ENCODE measurements at places on chromosomes 6 and 20.

- DNase-seq = no peak
Observed at GRCh38 chr6:6466967-6467761, 121.4 kb upstream of the LY86 start.

DNA sequence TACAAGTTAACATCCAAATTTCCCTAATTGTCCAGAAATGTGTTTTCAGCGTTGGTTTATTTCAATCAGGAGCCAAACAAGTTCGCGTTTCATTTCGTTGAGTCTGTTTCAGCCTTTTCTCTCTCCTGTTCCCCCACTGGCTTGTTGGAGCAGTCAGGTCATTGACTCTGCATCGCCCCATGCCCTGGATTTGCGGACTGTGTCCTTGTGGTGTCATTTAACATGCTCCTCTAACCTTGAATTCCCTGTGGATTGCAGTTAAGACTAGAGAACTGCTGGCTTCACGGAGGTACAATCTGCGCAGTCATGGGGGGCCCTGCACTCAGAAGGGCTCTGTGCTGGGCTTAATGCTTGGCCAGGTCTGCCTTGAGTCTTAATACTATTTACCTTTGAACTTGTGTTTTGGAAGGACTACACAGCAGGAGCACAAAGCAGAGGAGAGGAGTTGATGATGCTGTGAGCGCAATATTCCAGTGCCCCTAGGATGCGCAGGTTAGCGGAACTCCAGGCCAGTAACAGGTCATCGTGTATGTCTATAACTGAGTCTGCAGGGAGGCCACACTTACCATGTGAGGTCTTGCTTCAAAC, 5.5 kb upstream of the TBC1D32 start:
- DNase-seq = no peak

DNA sequence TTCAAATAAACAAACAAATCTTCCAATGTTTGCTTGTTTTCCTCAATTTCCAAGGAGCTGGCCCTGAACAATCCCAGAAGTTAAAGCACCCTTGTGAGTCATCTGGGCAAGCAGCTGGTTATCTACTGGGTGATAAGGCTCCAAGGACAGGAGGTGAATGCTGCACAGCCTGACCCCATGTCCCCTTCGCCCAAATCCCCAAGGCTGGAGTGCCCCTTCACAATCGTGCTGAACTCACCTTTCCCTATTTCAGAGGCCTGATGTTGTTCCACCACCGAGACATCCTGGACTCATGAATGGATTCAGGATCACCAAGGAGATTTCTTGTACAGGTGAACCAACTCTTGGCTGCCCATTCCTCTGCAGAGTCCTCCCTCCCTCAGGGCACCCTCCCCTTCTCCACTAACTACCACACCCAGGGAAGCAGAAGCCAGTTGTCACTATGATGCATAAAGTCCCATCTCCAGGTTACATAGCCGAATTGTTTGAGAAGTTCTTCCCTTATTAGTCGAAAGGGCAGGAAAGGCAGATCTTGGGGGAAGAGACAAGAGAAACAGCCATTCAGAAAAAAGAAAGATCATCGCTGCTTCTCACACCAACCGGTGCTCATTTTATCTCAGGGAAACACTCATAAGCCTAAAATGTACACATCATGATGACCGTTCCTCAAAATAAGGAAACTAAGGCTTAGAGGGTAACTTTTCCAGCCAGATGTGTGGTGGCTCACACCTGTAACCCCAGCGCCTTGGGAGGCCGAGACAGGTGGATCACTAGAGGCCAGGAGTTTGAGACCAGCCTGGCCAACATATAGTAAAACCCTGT, 138.8 kb upstream of the RREB1 start:
- DNase-seq = no peak

DNA sequence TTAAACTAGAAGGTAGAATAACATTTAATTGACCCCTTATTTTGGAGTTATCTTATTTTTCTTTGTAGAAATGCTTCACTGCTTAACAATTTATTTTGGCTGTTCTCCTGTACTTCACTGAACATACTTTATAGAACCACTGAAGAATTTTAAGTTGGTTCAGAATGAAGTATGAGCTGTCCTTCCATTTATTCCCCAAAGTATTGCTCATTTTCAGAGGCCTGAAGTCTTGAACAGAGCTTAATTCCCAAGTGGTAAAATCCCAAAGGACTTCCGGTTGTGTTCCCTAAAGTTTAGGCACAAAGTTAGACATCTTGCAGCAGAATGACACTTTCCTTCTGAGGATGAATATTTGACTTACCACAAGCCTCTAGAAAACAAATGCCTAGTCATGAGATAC, 233.3 kb downstream of the TINAG start:
- DNase-seq = no peak

DNA sequence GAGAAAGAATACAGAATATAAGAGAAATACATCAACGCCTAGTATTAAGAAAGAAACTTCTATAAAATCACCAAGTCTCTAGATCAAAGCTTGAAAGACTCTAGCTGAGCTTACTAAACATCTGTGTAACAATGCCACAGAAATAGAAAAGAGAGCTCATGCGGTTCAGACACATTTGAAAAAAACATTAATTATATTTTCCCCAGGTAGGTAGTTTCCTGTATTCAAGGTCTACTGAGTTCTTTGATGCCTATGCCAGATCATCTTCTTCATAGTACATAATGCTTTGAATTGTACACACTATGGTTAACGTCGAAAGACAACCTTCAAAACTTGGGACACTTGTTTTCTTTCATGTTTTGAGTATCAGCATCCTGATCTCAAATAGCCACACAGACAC, 11.3 kb downstream of the MOXD1 start:
- no peak for DNase-seq

DNA sequence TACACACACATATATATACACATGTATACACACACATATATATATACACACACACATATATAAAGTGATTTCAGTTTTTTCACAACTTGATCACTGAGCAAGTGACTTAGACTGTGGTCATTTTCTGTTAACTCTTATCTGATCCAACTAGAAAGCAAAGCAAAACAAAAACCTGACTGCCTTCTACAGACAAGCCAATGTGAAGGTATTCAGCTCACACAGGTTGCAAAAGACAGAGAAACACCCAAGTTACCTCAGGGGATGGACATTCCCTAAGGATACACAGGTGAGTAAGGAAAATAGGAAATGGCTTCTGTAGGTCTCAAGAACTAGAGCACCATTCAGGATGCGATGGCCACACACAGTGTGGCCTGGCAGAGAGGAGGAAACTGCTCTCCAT, 58.4 kb upstream of the IER3 start:
- no peak for DNase-seq

GRCh38 chr6:148203970-148204369, 138.7 kb upstream of the SASH1 start:
- no peak for DNase-seq

DNA sequence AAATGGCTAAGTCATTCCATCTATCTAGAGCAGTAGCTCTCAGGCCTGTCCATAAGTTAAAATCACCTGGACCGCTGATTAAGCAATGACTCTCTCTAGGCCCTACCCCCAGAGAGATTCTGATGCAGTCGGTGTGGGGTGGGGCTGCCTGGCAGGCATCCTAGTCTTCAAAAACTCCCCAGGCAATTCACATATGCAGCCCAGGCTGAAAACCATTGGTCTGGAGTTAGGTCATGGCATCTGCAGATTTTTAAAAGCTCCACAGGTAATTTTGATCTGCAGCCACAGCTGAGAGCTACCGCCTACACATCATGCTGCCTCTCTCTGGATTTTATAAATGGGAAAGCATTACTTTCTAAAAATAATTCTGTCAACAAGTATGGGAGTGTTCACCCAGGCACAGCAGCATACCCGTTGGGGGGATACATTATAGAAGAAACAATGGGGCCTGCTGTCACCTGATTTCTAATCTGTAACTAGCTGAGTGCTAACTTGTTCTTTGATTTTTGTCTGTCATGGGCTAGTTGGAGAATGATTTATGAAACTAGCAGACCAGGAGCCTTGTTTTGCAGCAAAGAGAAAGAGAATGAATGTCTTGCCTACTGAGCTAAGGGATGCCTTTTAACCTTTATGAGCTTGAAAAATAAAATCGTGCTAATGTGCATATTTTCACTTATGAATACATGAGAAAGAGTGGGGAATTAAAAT, 44.1 kb upstream of the ATXN1 start:
- DNase-seq = no peak

GRCh38 chr6:4446982-4447381, 311.6 kb upstream of the ECI2 start:
- DNase-seq = no peak

DNA sequence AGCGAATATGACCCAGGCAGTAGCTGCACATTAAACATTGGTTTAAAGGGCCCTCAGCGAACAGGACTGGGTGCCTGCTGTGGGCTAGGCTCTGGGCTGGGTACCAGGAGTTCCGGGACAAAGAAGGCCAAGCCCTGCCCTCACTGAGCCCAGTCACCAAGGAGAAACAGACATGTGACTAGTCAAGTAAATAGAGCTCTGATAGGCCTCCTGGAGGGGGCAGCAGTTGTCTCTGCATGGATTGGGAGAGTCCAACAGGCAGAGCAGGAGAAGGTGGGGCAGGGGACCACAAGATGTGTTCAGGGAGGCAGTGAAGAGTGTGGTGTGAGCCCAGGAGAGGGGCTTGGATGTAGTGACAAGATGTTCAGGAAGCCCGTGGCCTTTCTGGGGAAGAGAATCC, 3.1 kb downstream of the HM13 start:
- no peak for DNase-seq

- no peak for DNase-seq
Observed at GRCh38 chr6:110856296-110856695, 18.3 kb upstream of the AMD1 start.

DNA sequence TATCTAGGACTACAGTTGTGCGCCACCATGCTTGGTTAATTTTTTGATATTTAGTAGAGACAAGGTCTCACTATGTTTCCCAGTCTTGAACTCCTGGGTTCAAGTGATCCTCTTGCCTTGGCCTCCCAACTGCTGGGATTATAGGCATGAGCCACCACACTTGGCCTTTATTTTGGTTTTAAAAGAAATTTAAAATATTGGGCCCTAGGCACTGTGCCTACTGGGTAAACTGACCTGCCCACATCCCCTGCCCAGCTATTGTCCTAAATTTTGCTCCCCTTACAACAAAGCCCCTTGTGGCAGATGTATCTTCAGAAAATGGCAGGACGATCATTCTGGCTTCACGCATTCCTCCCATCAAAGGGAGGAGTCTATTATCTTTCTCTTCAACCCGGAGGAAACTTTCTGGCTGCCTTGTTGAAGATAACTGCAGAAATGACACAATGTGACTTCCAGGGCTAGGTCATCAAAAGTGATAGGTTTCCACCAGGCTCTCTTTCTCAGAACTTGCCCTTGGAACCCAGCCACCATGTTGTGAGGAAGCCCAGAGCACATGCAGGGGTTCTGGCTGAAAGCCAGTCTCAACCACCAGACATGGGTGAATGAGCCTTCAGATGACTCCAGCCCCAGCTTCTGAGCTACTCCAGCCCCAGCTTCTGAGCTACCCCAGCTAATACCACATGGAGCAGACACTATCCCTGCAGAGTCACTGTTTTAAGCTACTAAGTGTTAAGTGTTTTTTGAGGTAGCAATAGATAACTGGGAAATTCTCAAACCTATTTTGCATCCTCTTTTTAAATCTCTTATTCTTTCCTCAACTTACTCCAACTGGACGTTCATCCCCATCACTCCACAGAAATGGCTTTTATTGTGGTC, 4.6 kb upstream of the GUCA1B start:
- DNase-seq = no peak

- no peak for DNase-seq
Observed at GRCh38 chr20:59837623-59838394, 95.6 kb downstream of the SYCP2 start.

DNA sequence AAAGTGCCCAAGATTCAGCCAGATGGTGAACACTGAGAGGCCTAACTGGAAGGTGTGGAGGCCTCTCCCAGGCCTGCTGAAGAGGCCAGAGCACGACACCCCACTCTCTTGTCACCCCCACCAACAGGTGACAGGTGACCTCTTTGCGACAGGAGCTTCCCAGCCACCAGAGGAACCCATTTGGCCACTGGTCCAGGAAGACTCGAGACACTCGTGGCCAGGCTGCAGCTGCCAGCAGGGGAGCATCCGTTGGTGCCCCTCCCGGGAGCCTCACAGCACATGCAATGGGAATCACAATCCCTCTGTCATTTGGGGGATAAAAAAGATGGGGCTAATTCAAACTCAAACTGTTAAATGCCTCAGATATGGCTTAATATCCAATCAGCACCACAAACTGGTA, 163.4 kb downstream of the INSM1 start:
- DNase-seq = no peak

DNA sequence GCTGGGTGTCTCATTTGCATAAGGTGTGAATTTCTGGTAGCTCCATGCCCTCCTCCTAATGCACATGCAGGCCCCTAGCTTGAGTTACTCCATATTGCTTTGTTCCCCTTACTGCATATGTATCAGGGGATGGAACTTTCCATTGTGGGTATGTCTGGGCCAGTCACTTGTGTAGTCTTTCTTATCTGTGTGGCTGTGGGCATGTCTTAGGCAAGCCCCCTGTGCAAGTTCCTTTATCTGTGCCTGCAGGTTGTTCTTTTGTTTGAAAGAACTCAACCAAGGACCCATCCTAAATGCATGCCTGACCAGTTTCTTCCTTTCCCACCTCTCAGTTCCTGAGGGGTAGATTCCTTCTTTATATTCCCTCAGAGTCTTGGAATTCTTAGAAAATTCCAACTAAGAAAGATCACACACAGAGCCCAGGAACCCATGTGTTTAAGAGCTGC, 23.6 kb downstream of the MBOAT1 start:
- no peak for DNase-seq

DNA sequence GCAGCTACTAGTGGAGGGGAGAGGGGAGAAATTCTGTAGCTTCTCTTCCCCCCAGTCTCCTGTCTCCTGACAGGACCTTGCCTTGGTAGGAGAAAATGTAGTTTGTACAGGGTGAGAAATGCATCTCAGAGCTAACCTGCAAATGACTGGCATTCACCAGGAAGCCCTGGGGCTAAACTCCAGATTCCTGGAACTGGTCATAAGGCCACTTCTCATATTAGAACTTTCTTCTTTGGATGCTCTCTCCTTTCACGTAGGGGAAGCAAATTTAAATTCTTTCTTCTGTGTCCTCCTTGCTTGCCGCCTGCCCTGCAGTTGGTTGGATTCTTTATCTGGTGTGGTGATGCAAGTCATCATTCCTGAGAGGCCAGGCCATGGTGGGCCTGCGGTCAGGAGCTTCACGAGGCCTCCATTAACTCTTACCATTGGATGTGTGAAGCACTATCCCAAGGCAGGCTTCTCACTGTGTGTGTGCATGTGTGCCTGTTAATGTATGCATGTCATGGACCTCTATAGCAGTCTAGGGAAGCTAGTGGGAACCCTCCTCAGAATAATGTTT, 182.0 kb downstream of the PHF3 start:
- no peak for DNase-seq

DNA sequence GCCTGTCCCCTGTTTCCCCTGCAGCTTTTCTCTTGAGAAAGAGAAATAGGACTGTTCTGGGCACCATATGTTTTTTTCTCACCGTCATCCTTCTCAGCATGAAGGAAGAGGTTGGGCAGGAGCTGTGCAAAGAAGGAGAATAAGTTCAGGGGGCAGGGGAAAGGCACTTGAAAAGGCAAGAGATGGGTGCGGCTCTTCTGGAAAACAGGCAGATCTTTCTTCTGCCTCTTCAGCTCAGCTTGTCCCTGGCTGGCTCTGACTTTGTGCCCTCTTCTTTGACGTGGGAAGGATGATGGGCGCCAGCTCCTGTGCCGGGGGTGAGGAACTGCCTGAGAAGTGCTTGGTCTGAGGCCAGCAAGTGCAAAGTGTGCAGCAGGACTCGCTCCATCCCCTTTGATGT, 206.5 kb downstream of the DOK5 start:
- DNase-seq = no peak

GRCh38 chr6:132730560-132730959, 16.7 kb upstream of the VNN1 start:
- DNase-seq = no peak

- DNase-seq = no peak
Observed at GRCh38 chr6:167778497-167779128, 48.1 kb upstream of the AFDN start.
